ENCODE measurements at places on chromosomes 16 and 17.
A peak's percentile ranks its signal among the peaks of the same experiment; 100 is the strongest.

GRCh38 chr17:47276868-47277267 is 23.2 kb downstream of the ITGB3 start:
- DNase-seq = no peak

DNA sequence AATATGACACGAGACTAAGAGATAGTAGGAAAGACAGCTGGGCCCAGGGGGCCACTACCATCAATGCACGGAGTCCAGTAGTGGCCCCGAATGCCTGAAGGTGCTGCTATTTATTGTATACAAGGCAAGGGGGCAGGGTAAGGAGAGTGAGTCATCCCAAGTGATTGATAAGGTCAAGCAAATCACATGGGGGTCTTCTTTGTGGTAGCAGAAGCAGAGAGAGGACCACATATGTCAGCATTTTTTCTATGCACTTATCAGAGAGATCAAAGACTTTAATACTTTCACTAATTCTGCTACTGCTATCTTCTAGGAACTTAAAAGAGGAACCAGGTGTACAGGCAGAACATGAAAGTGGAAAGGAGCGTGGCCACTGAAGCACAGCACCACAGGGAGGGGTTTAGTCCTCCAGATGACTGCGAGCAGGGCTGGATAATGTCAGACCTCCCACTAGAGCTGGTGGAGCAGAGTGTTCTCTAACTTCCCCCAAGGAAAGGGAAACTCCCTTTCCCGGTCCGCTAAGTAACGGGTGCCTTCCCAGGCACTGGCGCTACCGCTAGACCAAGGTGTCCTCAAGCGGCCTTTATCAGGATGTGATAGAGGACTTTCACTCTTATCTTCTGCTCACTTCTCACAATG is 26.4 kb upstream of the ARL4D start:
- peak; percentile 27 for DNase-seq

DNA sequence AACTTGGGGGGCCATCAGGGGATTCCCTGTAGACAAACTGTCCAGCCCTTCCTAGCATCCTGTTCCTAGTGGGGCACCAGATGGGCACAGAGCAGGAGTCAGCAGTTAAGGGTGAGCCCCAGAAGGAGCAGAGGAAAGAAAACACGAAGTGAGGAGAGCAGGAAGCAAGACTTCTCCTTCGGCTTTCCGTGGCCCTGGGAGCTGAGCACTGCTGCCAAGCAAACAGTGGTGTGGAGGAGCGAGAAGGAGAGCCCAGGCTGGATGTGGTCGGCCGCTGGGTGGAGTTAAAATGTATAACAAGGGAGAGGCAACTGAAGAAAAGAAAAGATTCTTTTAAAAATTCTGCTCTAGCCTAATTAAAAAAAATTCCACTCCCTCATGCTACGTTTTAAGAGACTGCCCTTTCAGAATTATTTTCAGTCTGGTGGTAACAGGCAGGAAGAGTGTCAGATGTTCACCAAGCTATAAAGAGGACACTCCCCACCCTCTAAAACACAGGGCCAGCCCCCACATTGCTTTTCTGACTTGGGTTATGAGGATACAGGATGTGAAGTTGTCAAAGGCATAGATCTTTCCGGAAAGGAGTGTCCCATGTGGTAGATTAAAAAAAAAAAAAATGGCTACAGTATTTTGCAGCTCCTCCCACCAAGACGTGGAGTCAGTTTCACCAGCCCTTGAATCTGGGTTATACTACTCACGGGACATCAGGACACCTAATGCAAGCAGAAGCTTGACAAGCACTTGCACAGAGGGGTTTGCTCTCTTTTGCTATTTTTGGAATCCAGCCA is 74.9 kb upstream of the ZFHX3 start:
- peak; percentile 16 for DNase-seq

- DNase-seq = no peak
Observed at GRCh38 chr17:76107509-76107908, 3.9 kb upstream of the EXOC7 start.

- DNase-seq = no peak
Observed at GRCh38 chr17:49738456-49739163, 25.3 kb downstream of the FAM117A start.

DNA sequence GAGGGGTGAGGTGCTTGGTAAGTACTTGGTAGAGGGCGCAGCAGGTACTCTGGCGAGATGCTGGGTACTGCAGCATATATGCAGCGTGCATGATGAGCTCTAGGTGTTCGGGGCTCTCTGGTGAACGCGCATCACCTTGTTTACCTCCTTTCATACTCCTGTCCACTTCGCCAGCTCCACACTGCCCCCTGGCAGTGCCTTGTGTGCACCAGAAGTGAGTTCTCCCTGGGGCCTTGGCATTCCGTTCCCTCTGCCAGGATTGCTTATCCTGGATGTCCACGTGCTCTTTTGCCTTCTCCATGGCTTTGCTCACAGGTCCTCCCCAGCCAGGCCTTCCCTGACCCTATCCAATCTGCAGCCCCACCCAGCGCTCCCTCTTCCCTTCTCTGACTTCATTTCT is 154.2 kb downstream of the MRM1 start:
- peak; percentile 69 for DNase-seq

DNA sequence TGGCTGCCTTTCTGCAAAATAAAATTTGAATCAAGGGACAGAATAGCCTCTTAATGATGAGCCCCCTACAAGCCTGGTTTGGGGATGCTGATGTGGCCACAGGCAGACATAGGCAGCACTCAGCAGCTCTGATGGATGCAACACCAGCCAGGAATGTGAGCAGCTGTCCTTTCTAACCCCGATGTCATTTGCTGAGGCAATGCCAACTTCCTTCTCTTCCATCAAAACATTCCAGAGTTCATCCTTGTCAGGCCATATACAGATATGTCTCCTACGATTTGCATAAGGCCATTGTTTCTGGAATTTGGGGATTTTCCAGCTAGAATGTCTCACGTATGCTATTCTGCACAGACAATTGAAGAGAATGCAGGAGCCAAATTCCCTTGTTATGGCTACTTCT is 52.1 kb upstream of the MYOCD start:
- no peak for DNase-seq

DNA sequence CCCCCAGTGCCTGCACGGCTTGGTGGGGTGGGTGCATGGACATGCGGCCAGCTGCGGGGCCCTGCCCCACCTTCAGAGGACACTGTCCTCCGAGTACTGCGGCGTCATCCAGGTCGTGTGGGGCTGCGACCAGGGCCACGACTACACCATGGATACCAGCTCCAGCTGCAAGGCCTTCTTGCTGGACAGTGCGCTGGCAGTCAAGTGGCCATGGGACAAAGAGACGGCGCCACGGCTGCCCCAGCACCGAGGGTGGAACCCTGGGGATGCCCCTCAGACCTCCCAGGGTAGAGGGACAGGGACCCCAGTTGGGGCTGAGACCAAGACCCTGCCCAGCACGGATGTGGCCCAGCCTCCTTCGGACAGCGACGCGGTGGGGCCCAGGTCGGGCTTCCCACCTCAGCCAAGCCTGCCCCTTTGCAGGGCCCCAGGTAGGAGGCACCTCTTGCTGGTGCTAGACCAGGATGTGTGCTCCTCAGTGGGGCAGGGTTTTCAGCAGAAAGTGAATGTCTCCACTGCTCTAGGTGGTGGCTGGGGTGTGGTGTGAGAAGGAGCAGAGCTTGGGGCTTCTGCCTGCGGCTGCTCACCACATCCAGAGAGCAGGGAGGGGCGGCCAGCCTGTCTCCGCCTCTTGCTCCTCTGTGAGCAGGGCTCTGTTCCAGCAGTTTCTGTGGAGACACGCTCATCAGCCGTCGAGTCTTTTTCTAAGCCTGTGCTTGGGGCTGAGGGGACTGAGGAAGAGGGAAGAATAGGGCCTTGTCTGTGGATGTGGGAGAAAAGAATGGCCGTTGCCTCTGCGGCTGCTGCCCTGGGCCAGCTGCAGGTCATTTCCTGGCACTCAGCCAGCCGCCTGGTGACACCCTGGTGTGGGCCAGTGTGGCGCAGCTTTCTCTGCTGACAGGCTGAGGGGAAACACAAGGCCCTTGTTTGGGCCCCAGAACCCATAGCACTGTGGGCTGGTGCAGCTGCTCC is 2.2 kb downstream of the ZNF276 start:
- peak; percentile 87 for DNase-seq

GRCh38 chr17:73519714-73520368 is 124.4 kb downstream of the SDK2 start:
- no peak for DNase-seq

DNA sequence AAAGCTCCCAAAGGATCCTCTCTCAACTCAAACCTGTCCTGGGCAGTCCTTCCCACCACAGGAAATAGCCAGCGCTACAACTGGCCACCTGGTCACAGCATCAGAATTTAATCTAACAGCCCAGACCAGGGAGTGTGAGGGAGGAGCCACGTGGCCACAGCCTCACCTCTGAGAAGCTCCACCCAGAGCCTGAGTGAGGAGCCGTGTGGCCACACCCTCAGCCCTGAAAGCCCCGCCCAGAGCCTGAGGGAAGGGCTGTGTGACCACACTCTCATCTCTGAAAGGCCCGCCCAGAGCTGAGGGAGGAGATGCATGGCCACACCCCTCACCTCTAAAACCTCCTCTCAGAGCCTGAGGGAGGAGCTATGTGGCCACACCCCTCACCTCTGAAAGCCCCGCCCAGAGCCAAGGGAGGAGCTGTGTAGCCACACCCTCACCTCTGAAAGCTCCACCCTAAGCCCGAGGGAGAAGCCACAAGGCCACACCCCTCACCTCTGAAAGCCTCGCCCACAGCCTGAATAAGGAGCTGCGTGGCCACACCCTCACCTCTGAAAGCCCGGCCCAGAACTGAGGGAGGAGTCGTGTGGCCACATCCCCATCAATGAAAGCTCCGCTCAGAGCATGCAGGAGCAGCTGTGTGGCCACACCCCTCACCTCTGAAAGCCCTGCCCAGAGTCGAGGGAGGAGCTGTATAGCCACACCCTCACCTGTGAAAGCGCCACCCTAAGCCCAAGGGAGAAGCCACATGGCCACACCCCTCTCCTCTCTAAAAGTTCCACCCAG is 28.6 kb downstream of the SLC38A8 start:
- DNase-seq = peak; percentile 91

GRCh38 chr16:22360963-22361659 is 13.3 kb downstream of the CDR2 start:
- peak; percentile 24 for DNase-seq

DNA sequence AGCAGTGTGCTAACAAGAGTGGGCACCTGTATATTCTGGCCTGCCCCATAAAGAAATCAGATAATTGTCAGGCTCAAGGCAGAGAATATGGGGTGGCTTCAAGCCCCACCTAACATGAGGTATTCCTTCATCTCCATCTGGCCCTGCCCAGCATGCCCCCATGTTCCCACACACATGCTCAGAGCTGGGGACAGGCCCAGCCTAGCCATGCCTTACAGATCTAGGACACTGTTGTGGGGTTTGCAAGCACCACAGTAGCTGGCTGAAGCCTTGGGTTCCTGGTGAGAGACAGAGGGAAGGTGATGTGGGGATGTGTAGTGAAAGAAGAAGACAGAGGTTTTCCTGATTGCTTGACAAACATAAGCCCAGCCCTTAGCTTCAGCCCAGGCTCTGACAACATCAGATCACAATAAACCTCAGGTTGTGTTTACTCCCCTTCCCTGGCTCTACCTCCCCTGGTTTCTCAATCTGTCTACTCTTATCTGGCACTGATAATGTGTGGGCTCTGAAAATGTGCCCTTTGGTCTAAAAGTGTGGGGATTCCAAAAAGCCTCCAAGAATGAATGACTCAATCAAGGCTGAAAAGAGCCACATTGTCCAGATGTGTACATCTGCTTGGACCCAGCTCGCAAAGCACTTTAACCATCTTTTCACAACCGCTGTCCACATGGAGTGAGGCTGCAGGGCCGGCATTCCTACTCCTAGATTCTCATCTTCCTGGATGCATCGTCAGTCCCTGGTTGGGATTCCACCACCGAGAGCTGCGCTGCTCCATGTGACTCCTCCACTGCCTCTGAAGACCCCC is 34.4 kb downstream of the CDRT4 start:
- no peak for DNase-seq

DNA sequence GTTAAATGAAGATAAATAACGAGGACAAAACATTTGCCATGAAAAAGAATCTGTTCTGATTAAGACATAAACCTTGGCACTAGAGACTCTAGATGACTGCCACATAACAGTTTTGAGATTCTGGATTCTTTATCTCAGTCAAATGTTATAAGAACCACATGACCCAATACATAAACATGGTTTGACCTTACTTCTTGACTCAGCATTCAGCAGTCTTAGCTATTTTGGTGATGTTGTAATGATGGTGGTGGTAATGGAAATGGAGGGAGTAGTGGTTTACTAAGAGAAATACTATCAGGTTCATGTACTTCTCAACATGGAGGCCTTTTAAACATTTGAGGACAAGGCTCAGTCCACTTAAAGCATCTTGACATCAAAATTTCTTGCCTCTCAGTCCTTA is 925.4 kb downstream of the CDH11 start:
- DNase-seq = no peak

DNA sequence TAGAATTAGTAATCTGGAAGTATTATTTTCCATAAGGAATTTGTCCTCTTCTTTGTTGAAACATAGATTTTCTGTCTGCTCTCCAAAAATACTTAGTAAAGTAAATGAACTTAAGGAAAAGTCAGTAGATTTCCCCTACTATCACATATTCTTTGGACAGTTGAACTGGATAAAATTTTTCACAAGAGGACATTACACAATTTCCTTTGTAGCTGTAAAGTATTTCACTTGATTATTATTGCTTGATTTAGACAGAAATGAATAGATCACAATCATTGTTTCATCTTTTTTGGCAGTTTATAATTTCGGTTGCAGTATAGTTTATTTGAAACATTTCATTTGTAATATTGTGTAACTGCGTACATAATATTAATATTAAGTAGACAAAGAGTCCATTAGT is 12.5 kb downstream of the CYB5B start:
- DNase-seq = no peak

GRCh38 chr16:81996664-81997509 is 14.4 kb downstream of the SDR42E1 start:
- DNase-seq = no peak

DNA sequence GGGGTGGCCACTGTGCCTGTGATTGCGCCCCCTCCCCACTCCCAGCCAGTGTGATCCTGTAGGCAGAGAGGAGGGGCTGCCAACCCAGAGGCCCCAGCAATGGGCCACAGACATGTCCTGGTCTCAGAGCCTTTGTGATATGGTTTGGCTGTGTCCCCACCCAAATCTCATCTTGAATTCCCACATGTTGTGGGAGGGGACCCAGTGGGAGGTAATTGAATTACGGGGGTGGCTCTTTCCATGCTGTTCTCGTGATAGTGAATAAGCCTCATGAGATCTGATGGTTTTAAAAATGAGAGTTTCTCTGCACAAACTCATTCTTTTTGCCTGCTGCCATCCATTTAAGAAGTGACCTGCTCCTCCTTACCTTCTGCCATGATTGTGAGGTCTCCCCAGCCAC is 56.8 kb upstream of the ZNF469 start:
- DNase-seq = no peak

DNA sequence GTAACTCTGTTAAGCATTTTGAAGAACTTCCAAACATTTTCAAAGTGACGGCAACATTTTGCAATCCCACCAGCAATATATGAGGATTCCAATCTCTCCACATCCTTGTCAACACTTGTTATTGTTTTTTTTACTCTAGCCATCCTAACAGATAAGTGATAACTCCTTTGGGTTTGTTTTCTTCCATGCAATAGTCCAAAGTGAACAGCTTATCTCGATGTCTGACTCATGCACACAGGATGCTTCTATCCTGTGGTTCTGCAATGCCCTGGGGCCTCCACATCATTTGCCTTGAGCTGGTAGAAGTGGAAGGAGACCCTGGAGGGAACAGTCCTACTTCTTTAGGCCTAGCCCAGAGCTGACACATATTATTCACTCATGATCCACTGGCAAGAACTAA is 13.0 kb downstream of the TLE7 start:
- no peak for DNase-seq
